SHP77 (cell line): ENCODE measurements at places on chromosomes 7 and 10.

GRCh38 chr7:93146472-93147141, 1.6 kb downstream of the SAMD9L start:
- no peak for DNase-seq

GRCh38 chr10:73182568-73182967, 14.6 kb downstream of the FAM149B1 start:
- no peak for DNase-seq

GRCh38 chr10:47449102-47449978, 34.6 kb downstream of the ANXA8 start:
- DNase-seq, result peak; percentile 16

DNA sequence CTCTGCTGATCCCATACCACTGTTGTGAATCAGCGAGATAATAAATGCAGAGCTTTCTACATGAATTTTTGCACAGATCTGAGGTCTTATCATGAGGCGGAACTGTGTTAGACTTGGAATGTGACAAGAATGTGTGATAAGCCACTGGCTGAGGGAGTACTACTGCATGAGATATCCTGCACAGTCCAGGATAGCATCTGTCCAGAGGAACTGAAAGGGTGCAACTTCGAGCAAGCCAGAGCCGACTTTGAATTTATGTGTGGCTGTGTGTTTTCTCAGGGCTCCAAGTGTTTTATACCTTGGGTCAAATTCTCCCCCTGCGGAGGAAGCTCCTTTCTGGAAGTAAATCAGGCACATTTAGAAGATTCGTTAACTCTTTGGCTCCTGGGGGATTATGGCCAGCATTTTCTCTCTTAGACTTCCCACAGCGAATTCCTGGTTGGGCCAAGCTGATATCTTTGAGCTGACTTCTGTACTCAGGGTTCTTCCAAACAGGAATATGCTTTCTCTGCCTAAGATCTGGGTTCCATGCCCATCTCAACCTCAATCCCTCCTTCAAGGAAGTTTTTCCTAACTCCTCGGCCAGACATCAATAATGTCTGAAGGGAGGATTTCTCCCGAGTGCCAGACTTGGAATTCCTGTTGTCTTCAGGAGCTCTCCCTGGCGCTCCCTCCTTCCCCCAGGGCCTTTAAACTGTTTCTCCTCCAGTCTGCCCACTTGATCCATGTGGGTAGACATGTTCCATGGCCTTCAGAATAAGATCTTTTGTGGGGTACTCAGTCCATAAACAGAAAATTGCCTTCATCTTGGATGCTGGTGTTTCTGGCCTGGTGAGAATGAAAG, 2.5 kb upstream of the MEST start:
- DNase-seq, result no peak

GRCh38 chr10:72746426-72747363, 54.8 kb downstream of the MCU start:
- DNase-seq, result no peak

GRCh38 chr7:112497481-112497880, 16.7 kb downstream of the LSMEM1 start:
- DNase-seq, result no peak

GRCh38 chr10:88253128-88253527, 330.0 kb downstream of the RNLS start:
- no peak for DNase-seq
